Muscle of leg (tissue), 16 donors: ENCODE measurements at places on chromosomes 3 and 15.

DNA sequence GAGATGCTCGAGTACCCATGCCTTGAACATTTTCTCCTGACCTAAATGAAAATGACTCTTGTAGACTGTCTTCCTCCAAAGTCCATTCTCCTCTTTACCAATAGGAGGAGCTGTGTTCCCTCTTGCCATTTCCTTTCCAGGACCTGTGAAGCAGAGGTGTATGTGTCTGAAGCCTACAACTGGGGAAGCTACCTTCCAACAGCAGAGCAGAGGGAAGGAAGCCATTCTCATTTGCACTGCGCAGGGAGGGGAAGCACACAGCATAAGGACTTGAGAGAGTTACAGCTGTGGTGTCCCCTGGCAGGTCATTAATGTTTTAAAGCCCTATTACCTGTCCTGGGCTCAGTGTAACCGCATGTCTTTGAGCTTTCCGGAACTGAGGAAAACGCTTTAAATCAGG, 38.7 kb downstream of the HSPBAP1 start:
- peak; percentile 17 for DNase-seq
- peaks cover 10% of the 10 kb centered on the region for H3K36me3 ChIP-seq
- H3K4me3 ChIP-seq: no peak overlapping the region
- no peaks in the 10 kb centered on the region for H3K27me3 ChIP-seq
- H3K27ac ChIP-seq: no peak overlapping the region

GRCh38 chr15:47337106-47337505, 380.2 kb upstream of the SEMA6D start:
- DNase-seq: no peak
- no peak overlapping the region for H3K4me3 ChIP-seq
- H3K36me3 ChIP-seq: no peaks in the 10 kb centered on the region
- no peaks in the 10 kb centered on the region for H3K27me3 ChIP-seq
- H3K27ac ChIP-seq: no peak overlapping the region
- H3K4me1 ChIP-seq: no peaks in the 10 kb centered on the region

- no peaks in the 10 kb centered on the region for H3K4me1 ChIP-seq
- H3K4me3 ChIP-seq: no peak overlapping the region
- H3K36me3 ChIP-seq: no peaks in the 10 kb centered on the region
- no peak for DNase-seq
Observed at GRCh38 chr3:174083706-174084105, 686.2 kb downstream of the NLGN1 start.

- no peak overlapping the region for H3K27ac ChIP-seq
- H3K36me3 ChIP-seq: no peaks in the 10 kb centered on the region
- no peaks in the 10 kb centered on the region for H3K27me3 ChIP-seq
- H3K4me1 ChIP-seq: no peaks in the 10 kb centered on the region
- H3K4me3 ChIP-seq: no peak overlapping the region
Observed at GRCh38 chr3:162007722-162008121, 511.1 kb downstream of the OTOL1 start.

- peaks cover 2% of the 10 kb centered on the region for H3K27me3 ChIP-seq
- H3K27ac ChIP-seq: no peak overlapping the region
- H3K4me3 ChIP-seq: no peak overlapping the region
Observed at GRCh38 chr3:51280176-51280575, 104.9 kb upstream of the MANF start.
